HT1080 (cell line): ENCODE measurements at places on chromosomes 2 and 18. TPM values are rescaled to one million over a fixed set of nuclear protein-coding genes. Genes with fewer than 3 reads are reported as not detected.

The SULT1C2 gene
- 1.8 and 2.3 TPM in 2 replicates for total RNA-seq

The SLC4A3 gene
- total RNA-seq = 5.8 and 7.9 TPM in 2 replicates

The HOXD12 gene
- total RNA-seq = 0.10 TPM in 1 of 2 replicates, not detected in the other

The TMEM17 gene
- 3.9 and 4.1 TPM in 2 replicates for total RNA-seq

The SRD5A2 gene
- total RNA-seq = not detected in 2 replicates

The IFT172 gene
- total RNA-seq = 9.1 and 10.5 TPM in 2 replicates

DNA sequence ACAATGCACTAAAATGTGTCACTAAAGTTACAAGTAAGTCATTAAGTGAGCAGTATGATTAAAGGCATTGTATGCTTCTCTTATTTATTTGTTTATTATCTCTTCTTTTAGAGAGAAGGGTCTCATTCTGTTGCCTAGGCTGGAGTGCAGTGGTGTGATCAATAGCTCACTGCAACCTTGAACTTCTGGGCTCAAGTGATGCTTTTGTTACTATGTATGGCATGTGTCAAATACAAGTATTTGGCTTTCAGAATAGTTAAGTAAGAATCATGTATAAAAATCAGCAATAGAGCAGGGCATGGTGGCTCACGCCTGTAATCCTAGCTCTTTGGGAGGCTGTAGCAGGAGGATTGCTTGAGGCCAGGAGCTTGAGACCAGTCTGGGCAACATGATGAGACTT, 15.8 kb upstream of the AAK1 start:
- DNase-seq = no peak

GRCh38 chr18:58927659-58928058, 63.0 kb downstream of the ZNF532 start:
- no peak for DNase-seq

- peak; percentile 44 for DNase-seq
Measured at GRCh38 chr18:10122988-10123950, 209.5 kb downstream of the VAPA start.

DNA sequence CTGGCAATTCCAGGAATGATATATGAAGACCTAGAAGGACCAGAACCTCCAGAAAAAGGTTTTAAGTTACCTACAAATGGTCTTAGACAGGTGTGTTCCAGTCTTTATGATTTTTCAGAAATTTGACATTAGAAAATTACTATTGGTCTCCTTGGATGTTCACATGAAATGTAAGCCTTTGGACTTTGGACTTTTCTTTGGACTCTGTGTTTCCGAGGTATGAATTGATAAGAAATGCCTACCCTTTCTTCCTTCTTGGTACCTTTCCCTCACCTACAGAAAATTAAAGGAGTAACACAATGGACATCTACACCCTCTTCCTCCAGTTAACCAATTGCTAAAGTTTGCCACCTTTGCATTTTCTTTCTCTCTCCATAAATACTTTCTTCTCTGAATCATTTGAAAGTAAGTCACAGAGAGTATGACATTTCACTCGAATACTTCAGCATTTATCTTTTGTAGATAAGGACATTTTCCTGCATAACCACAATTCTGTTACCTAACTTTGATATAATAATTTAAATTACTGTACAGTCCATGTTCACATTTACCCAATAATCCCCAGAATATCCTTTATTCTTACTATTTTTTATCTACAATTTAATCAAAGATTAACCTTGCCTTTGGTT, 26.2 kb downstream of the CEP192 start:
- DNase-seq = no peak

DNA sequence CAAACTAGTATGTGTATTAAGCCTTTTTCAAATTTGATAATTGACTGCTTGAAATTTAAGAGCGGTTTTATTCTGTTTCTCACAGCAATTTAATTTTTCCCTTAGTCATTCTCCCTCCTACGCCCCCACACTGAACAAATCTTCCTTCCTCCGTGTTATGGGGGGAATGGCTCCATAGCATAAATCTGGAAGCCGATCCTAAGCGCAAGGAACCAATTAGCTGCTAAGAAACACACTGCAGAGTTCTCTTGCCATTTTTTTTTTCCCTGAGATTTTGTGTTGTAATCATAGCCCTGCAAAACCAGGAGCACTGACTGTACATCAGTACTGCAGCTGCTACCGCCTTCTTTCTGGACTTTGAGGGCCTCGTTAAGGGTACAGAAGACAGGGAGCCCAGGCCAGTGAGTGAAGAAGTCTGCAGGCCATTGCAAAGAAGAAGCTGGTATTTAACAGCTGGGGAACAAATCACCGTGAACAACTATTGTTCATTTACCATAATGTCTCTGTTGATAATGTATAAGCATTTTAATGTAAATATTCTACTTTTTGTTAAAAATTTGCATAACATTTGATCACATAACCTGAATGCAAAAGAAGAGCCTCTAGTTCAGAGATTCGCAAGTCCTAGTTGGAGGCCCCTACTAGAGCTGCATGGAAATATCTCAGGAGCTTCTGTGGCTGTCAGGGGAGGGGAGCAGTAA, 264.0 kb downstream of the LRATD1 start:
- DNase-seq = no peak

DNA sequence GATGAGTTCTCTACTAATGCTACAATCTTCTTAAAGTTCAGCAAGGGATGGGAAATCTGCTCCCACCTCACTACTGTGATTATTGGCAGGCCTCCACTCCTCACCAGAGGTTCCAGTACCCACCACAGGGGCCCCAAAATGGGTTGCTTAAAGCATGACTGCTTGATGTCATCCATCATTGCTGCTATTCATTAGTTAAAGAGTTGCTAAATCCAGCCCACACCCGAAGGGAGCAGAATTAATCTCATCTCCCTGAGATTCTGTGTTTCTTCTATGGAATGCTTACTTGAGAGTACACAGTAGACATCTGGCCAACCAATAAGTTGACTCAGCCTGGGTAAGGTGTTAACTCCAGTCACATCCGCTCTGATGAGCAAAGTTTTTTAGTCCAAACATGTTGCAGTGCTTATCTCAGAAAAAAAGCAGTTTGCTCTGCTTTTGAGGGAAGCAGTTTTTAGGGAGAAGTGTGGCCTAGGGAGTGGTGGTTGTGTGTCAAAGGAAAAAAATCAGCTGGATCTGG, 690.2 kb upstream of the POU3F3 start:
- DNase-seq = no peak

GRCh38 chr2:218010140-218010983, 7.6 kb upstream of the TNS1 start:
- peak; percentile 58 for DNase-seq

DNA sequence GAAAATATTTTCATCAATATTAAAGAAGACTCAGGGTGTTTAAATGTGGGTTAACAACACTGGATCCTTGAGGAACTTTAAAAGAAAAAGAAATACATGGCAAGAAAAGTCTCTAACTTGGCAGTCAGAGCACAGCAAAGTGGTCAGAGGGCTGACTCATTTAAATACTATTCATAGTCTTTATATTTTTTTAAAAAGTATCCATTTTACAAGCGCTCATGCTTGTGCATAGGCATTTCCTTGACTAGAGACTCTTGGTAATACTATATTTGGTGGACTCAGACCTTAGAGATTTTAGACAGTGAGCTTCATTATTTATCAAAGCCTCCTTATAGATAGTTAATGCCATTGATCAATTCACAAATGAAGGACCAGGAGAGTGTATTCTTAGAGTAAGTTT, 110.2 kb downstream of the ABCA12 start:
- DNase-seq = peak; percentile 54

DNA sequence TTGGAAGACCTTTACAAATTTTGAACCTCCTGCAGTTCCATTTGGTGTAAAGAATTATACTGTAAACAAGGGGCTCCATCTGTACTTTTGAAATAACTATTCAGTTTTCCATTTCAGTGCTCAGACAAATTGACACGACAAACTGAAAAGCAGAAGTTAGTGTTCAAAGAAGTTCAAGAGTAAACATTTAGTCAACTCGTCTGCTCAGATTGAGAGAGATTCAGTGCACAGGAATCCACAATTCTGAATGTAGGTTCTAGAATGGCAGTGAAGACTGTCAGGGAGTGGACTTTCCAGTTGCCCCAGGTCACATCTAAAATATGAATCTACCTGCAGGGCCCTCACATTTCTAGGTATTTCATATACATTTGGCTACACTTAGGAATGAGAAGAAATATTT, 322.3 kb upstream of the TCF4 start:
- DNase-seq = no peak

DNA sequence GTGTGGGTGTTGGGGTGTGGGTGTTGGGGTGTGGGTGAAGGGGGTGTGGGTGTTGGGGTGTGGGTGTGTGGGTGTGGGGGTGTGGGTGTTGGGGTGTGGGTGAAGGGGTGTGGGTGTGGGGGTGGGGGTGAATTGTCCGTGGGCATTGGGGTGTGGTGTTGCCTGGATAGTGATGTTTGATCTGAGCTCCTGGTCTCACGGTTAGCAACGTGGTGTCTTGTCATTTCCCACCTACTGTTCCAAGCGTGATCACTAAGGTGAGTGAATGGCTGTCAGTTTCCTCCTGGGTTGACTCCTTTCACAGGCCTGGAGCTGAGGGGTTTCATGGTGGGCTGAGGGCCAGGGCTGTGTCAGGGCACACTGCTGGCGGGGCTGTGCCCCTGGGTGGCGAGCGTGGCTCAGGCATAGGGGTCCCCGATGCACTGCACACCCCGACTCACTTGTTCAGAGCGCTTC, 27.2 kb downstream of the RTP5 start:
- no peak for DNase-seq

- DNase-seq = no peak
Measured at GRCh38 chr2:119040730-119041129, 98.7 kb downstream of the MARCO start.

DNA sequence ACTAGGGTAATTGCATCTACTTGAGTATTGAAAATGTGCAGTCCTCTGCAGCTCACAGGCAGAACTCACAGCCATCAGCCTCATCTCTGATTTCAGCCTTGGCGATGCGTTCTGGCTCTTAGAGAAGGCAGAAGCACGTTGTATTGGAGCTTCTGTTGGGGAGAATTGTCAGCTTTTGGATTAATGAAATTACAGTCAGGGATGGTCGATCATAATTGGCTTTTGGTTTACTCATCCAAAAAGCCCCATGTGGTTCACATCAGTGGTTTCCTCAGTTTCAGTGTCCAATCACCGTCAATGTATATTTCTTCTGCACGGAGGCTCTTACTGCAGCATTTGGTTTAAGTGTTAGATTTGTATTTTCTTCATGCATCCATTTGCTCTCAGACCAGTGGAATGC, 218.5 kb upstream of the SOX11 start:
- no peak for DNase-seq

DNA sequence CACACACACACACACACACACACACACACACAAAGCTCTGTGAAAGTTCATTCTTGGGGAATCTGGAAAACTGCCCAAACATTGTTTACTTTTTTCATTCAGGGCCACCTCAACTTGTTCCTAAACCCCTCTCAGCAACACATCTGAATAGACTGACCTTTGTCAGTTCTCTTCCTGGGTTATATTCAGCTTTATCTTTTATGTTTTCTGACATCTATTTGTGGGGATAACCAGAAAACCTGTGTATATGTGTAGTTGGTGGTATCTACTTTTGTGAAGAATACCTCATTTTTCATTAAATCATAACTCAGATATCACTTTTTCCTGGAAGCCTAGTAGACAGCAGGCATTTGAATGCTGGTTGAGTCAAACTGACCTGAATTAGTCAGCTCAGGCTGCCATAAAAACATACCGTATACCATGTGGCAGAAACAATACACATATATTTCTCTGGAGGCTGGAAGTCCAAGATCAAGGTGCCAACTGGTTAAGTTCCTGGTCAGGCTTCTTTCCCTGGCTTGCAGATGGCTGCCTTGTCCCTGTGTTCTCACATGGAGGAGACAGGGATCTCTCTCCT, 11.0 kb upstream of the RNF144A start:
- no peak for DNase-seq

DNA sequence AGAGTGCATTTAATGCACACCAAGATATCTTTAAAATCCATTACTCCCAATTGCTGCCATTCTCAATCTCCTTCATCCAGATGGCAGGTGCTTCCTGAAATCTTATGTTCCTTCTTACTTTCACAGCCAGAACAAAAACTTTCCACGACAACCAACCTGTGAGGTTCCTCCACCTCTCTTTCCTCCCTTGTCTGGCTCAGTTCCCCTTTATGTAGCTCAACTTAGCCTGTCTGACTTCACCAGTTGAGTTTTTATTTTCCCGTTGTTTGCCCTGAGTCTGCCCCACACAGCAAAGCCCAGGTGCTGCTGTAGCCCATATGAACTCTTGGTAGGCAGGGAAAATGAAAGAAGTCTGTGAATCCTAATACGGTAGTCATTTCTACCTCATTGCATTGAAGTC, 112.5 kb downstream of the MREG start:
- DNase-seq = no peak

- no peak for DNase-seq
Measured at GRCh38 chr2:113755835-113756354, 547 bp downstream of the SLC35F5 start.

- DNase-seq = no peak
Measured at GRCh38 chr2:148742373-148742772, 97.8 kb downstream of the EPC2 start.
